Muscle of arm (tissue), 14 donors: ENCODE measurements at places on chromosomes 13 and 19. TPM values are rescaled to one million over a fixed set of nuclear protein-coding genes. Genes with fewer than 3 reads are reported as not detected.
A peak's percentile ranks its signal among the peaks of the same experiment; 100 is the strongest.

DNA sequence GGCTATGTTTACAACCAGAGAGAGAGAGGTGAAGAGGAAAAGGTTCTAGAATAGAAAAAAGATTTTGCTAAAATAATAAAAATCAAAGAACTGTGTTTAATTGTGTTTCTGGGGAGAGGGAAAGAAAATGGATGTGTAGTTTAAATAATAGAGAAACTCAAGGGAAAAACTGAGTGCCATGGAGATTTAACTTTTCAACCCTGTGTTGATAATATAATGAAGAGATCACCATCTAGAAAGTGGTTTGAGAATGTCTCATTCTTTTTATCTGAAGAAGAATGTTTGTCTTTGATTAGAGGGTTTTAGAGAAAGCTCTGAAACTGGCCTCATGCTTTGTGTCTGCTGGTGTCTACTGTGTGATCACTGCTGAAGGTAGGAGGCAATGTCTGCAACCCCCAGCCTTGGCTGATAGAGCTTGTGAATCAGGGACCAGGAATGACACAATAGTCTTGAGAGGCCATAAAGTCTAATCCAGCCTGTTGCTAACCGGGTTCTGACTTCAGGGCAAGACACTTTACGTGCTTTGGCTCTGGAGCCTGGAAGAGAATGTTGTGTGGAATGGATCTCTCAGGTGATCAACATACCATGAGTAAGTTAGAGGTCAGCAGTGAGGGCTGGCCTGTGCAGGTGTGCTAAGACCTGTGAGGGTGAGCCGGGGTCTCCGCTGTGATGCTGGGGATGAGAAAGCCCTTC is 5.4 kb downstream of the COL4A2 start:
- no peak for DNase-seq

Gene ILF3
- polyA plus RNA-seq, result 155 TPM

DNA sequence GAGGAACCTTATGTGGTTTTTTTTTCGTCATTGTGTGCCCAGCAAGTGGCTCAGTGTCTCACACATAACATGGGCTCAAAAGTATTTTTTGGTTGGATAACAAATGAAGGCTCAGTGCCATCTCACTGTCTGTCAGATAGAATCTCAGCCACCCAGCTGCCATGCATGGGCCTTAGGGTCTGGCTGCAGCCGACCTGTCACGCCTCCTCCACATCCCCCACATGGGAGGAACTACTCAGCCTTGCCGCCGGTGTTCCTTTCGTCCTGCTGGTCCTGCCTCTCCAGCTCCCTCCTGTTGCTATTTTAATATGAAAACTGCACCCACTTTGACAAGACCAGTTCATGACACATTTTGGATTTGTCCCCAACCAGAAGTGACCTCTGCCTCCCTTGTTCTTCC is 121.2 kb downstream of the SHISA2 start:
- no peak for DNase-seq

GRCh38 chr13:28237944-28238343 is 99.6 kb downstream of the PAN3 start:
- no peak for DNase-seq

DNA sequence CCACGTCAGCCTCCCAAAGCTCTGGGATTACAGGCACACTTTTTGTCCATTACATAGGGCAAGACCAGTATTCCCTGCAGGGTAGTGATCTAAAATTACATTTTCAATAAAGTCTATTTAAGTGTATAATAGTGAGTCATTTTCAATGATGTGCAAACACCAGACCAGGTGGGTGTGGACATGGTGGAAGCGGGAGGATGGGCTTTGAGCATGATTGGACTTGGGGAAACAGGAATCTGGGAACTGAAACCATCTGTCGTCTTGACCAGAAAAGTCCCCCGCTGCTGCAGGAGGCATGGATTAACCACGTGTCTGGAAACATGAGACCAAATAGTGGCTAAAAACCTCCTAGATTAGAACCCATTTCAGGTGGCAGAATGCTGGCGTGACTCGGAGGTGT is 4.9 kb downstream of the FXYD3 start:
- no peak for DNase-seq

Gene ONECUT3
- not detected for polyA plus RNA-seq

Gene HCST
- polyA plus RNA-seq, result 7.7 TPM

DNA sequence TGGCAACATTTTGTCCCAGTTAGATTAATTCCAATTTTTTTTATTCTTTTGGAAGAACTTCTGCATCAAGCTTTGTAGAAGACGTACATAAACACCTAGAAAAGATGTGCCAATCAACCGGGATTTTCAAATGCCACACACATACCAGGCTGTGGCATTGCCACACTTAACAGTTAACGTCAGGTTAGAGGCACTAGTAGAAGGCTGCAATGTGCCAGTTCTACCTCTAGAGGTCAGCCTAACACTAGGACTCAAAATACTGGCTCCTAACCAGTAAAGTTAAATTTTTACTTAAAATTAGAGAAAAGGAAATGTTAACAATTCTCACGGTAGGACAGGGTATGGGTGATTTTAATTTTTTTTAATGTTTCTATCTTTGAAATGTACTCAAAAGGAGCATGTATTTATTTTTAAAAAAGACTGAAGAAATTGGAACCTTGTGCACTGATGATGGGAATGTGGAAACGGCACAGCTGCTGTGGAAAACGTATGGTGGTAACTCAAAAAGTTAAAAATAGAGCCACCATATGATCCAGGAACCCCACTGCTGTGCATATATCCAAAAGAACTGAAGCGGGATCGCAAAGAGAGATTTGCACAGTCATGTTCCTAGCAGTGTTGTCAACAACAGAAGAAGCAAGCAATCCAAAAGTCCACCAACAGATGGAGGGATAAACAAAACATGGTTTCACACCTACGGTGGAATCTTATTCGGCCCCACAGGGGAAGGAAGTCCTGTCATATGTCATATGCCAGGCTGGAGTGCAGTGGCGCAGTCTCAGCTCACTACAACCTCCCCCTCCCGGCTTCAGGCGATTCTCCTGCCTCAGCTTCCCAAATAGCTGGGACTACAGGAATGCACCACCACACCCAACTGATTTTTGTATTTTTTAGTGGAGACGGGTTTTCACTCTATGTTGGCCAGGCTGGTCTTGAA is 30.3 kb downstream of the CRYL1 start:
- DNase-seq, result peak; percentile 76

Gene OR7D2
- polyA plus RNA-seq, result 0.05 TPM

Gene KLK1
- 1.0 TPM for polyA plus RNA-seq

DNA sequence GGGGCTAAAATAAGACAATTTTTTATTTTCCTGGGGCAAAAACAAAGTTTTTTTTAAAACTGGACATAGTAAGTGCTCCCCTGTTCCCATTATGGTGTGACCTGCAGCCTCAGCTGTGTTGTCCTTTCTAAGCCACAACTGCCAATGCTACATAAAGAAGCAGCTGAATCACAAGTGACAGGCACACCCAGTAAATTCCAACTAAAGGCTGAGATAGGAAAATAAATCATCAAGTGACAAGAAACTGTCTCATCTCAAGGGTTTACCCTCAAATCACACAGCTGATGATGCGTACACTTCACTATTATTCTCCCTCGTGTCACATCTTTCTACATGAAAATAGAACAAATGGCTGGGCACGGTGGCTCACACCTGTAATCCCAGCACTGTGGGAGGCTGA is 28.7 kb downstream of the STK24 start:
- DNase-seq, result no peak

- no peak for DNase-seq
Measured at GRCh38 chr13:106633321-106633720, 65.4 kb upstream of the ARGLU1 start.

DNA sequence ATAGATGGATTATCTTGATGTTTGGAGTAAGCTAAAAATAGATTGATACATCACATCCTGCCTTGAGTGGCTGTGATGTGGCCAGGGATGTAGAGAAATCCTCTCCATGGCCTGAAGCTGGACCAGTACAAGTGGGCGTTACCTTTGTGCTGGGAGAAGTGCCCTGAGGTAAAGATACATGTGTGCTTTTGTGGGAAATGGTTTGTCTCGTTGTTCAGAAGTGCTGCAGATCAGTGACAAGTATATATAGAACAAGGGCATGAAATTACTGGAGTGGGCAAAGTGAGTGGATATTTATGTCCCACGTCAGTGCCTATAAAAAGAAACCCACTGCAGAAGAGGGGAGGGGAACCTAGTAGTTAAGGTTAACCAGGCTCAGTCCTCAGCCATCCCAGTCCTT is 12.2 kb upstream of the ZNF304 start:
- DNase-seq, result no peak

DNA sequence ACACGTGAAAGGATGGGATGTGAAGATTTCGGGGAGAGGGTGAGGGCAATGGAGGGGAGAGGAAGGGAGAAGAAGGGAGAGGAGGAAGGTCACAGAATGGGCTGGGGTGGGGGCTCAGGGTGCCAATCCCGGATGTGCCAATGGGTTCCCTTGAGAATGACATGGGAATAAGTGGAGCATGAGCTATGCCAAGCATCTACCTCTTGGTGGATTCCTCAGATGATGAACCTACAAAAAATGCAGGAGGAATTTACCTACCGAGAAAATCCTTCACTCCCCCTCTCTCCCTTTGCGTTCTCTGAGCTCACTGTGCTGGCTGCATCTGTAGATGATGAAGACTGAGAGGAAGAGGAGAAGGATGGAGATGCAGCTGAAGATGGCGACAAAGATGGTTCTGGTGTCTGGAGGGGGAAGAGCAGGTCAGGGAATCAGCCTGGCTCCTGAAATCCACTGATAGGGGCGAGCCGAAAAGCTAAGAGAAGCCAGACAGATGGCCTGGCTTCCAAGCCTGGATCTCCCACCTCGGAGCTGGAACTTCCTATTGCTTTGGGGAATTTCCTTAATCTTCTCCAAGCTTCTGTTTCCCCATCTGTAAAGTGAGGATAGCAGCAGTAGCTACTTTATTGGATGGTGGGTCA is 21.6 kb downstream of the VSTM1 start:
- no peak for DNase-seq

DNA sequence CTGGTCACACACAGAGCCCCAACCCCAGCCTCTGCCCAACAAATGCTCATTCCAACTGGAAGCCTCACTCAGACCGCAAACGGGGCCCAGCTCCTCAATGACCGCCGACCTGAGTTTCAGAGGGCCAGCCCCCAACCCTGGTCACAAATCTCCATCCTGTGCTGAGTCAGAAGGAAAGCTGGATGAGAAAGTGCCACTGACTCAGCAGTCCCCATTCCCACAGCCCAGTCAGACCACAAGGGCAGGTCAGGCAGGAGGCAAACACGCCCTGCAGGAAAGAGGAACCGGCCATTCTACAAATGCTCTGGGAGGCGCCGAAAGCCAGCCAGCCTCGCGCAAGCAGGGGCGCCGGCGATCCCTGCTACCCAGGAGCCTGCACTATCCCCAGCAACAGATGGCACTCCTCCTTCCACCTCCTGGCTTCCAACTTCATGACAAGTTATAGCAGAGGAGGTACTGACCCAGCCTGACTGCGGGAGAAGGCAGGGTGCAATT is 14.1 kb upstream of the PRKD2 start:
- no peak for DNase-seq

GRCh38 chr19:13029301-13029880 is 34.1 kb downstream of the NFIX start:
- no peak for DNase-seq

DNA sequence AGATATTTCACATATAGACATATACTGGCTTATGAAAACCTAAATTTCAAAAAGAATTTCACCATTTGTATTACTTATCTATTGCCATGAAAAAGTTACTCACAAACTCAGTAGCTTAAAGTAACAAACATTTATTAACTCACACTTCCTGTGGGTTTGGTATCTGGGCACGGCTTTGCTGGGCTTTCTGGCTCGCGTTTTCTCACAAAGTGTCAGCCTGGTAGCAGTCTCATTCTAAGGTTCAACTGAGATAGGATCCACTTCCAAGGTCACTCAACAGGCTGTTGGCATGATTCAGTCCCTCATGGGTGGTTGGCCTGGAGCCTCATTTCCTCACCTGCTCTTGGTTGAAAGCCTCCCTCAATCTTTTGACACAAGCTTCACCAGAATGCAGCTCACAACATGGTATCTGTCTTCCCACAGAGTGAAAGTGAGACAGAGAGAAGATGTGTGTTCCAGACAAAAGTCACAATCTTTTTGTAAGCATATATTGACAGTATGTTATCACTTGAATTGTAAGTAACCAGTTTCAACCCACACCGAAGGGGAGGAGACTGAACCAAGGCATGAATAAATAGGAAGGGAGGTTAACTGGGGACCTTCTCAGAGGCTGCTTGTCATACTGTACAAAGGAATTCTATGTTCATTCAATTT is 1065.8 kb upstream of the SPRY2 start:
- DNase-seq, result no peak

- DNase-seq, result no peak
Measured at GRCh38 chr13:78478183-78478582, 125.2 kb downstream of the POU4F1 start.

GRCh38 chr13:98846521-98846920 is 94.0 kb upstream of the SLC15A1 start:
- no peak for DNase-seq

Gene DPRX
- not detected for polyA plus RNA-seq

DNA sequence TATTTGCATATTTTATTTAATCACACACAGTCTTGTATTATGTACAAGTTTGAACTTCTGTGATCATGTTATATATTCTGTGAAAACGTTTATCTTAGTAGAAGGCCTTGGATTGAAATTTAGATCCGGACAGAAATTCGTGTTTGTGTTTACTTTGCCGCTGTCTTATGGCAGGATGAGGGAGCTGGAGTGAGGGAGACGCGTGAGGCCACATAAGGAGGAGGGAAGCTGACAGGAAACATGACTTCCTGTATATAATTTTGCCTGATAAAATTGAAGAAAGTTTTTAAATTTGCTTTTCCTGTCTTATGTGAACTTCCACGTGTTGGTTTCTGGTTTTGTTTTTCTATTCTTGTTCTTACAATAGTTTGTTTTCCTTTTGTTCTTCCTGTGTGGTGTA is 200.2 kb downstream of the MTUS2 start:
- DNase-seq, result no peak

Gene CEACAM16
- 0.28 TPM for polyA plus RNA-seq

DNA sequence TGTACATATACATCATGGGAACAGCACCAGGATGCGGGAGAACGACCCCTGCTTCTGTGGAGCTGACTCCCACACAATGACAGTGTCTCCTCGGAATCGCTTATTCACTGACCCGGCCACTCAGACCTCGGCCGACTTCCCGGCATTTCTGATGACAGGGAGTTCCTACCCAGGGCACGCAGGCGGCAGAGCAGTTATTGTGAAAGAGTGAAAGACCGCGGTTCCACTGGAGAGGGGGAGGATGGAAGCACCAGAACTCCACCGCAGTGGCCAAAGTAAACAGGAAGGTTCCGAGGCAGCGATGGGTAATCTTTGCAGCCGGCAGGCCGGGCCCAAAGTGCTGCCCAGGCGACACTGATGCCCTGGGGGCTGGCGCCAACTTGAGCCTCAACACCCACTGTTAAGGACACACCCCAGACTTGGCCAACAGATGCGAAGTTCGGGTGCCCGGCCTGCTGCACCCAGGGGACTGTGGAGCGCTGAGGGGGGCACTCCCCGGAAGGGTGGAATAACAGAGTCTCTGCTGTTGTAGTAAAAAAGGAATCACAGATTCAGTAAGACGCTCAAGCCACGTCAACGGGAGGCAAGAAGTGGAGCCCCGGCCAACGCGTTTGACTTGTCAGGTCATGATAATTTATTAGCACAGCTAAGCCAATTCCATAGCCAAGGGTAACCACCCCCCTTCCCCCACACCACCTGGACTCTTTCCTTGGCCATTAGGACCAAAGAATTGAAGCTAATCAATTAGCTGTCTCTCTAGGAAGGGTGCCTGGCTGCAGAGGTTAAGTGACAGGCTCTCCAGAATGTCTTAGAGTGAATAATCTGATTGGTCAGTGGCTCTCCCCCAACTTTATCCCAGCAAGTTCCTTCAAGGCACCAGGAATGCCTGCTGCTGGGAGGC is 5.8 kb downstream of the MLLT1 start:
- DNase-seq, result no peak

Gene PSG11
- polyA plus RNA-seq, result 0.69 TPM
